ENCODE measurements at places on chromosomes 1 and 21.

- DNase-seq = no peak
- H3K27me3 ChIP-seq = peaks cover 2% of the 10 kb centered on the region
- no peak overlapping the region for H3K27ac ChIP-seq
These were observed 58.4 kb upstream of the EFHD2 start for GRCh38 chr1:15351310-15351709.

- no peak overlapping the region for H3K27ac ChIP-seq
- H3K27me3 ChIP-seq = peaks cover 11% of the 10 kb centered on the region
- H3K36me3 ChIP-seq = no peaks in the 10 kb centered on the region
- no peak for DNase-seq
- no peak overlapping the region for H3K4me3 ChIP-seq
These were observed 11.9 kb downstream of the COL16A1 start for GRCh38 chr1:31691951-31692350.

DNA sequence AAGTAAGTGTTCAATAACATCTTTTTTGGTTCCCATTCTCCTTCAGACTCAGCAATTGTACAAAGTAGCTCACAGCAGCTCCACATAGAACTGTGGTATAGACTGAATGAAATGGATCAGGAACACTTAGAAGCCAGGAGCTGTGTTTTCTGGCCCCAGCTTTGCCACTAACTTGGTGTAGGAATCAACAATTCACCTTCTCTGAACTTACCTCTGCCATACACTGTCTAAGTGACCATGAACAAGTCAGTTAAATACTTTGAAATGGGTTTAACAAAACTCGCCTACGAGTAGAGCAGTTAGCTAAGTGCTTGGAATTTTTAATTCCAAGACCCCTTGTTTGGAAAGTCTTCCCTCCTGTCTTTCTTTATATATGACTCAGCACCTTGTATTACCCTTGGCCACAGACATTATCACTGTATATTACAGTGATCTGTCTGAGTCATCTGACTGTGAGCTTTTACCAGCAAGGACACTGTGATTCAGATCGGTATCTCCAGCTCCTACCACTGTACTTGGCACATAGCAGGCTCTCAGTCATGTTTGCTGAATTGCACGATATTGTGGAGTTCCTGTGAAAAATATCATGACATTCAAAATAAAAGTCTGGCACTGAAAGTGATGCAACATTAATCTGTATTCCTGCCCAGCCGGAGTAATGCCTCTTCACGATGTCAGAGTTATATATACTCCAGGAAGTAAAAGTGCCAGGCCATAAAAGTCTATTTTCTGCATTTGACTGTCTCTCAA lies 101.7 kb upstream of the BEND5 start:
- H3K27ac ChIP-seq = no peak overlapping the region
- DNase-seq = no peak
- no peak overlapping the region for H3K4me3 ChIP-seq
- no peaks in the 10 kb centered on the region for H3K36me3 ChIP-seq
- H3K4me1 ChIP-seq = peaks cover 9% of the 10 kb centered on the region
- peaks cover 2% of the 10 kb centered on the region for H3K27me3 ChIP-seq

- H3K27me3 ChIP-seq = no peaks in the 10 kb centered on the region
- H3K27ac ChIP-seq = no peak overlapping the region
- H3K4me1 ChIP-seq = peaks cover 21% of the 10 kb centered on the region
- H3K36me3 ChIP-seq = no peaks in the 10 kb centered on the region
These were observed 39.6 kb downstream of the ASPM start for GRCh38 chr1:197106869-197107268.

- peaks cover 26% of the 10 kb centered on the region for H3K36me3 ChIP-seq
- no peak overlapping the region for H3K4me3 ChIP-seq
- H3K4me1 ChIP-seq = no peaks in the 10 kb centered on the region
- DNase-seq = no peak
These were observed 9.0 kb downstream of the LRRC47 start for GRCh38 chr1:3787349-3787715.

DNA sequence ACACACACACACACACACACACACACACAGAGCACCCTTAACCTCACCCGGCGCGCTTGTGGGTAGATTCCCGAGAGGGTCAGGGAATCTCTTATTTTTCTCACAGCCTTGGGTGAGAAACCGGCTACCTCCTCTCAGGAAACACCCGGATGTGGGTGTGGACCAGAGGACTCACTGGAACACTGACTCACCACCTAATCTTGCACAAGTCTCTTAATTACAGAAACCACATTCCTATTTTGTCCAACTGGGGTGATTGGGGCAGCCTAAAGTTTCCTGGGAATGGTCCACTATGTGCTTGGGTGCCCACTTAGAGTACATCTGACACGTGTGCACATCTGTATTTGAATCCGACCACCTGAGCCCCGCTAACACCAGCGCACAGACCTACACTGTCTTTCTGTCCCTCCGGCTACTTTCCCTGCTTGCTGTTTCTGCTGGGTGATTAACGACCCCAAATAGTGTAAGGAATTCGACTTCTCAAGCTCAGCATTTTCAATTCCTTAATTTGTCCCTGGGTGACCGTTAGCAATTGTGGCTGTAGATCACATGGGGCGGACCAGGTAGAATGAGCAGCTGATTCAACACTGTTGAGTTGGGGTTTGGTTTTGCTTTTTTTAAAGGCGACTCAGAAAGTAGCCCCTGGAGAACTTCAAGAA lies 14.0 kb upstream of the TBX15 start:
- H3K36me3 ChIP-seq = peaks cover 4% of the 10 kb centered on the region
- peaks cover 45% of the 10 kb centered on the region for H3K4me1 ChIP-seq
- no peak overlapping the region for H3K27ac ChIP-seq
- DNase-seq = no peak

- DNase-seq = no peak
- no peaks in the 10 kb centered on the region for H3K36me3 ChIP-seq
- peak overlapping the region; percentile 31 for H3K27ac ChIP-seq
- no peak overlapping the region for H3K4me3 ChIP-seq
- peaks cover 62% of the 10 kb centered on the region for H3K4me1 ChIP-seq
These were observed 272.6 kb upstream of the SGIP1 start for GRCh38 chr1:66261364-66261763.

DNA sequence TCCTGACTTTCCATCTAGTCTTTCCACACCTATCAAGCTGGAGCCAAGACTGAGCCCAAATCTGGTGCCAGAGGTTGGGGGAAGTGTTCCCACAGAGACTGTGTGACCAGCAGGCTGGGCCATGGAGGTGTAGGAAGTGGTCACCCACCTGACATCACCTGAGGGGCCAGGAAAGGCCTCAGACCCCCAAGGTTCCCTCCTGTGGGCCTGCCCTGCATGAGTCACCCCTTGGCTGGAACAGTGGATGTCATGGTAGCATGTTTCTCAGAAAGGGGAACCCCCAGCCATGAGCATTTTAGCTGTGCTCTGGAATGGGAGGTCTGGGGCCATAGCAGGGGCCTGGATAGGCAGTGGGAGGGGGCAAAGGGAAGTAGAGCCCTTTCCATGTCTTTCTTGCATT lies 5.7 kb upstream of the TNFRSF8 start:
- H3K4me1 ChIP-seq = no peaks in the 10 kb centered on the region
- no peaks in the 10 kb centered on the region for H3K36me3 ChIP-seq
- H3K4me3 ChIP-seq = no peak overlapping the region
- no peak for DNase-seq

DNA sequence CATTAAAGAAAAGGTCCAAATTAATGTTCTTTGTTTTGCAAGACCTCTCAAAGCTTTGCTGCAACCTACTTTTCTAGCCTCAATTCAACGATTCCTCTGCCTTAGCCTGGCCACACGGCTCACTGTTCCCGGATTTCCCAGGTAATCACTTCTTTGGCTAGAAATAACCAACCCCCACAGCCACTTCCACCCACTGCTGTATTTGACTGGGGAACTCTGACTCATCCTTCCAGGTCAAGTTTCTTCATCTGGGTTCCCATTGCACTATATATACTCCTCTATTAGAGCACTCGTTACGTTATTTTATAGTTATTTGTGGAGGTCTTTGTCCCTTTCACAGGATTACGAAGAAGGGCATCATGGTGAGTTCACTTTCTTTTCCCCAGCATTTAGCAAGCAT lies 185.9 kb downstream of the CACNA1E start:
- peaks cover 3% of the 10 kb centered on the region for H3K27me3 ChIP-seq
- no peak for DNase-seq
- H3K27ac ChIP-seq = no peak overlapping the region
- H3K4me1 ChIP-seq = peaks cover 4% of the 10 kb centered on the region
- H3K4me3 ChIP-seq = no peak overlapping the region
- H3K36me3 ChIP-seq = no peaks in the 10 kb centered on the region

- H3K4me3 ChIP-seq = no peak overlapping the region
- DNase-seq = no peak
- H3K27me3 ChIP-seq = no peaks in the 10 kb centered on the region
- H3K27ac ChIP-seq = no peak overlapping the region
These were observed 29.1 kb upstream of the PLA2G4A start for GRCh38 chr1:186799689-186800054.

DNA sequence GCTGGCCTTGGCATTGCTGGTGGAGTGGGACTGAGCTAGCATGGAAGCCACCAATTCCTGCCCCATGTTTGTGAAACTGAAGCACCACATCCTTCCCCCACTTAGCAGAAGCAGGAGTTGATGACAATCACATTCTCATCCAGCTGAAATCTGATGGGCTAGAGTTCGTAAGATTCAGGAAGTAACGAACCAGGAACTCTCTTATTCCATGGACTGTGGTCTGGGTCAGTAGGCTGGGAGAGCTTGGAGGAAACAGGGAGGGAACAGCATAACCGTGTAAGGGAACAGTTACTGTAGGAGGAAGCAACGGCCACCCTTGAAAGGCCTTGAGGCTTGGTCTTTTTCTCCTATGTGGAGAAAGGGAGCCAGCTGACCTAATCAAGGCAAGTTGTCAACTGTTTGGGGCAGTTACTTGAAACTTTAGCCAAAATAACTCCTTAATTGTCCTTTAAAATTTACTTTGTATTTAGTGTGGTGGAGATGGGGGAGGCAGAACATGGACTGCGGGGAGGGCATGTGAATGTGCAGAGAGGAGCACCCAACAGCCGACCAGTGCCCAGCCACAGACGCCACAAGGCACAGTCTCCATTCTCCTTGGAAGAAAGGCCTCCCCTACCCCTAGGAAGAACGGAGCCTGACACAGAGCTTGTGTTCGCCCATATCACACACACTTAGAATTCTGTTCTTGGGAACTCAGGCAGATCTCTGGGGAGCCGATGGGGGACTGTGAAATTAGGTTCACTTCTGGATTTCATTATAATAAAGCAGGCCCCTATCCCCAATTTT lies 2.0 kb upstream of the COQ8A start:
- H3K4me1 ChIP-seq = peaks cover 27% of the 10 kb centered on the region
- H3K27ac ChIP-seq = no peak overlapping the region
- no peak overlapping the region for H3K4me3 ChIP-seq
- no peak for DNase-seq
- H3K27me3 ChIP-seq = peaks cover 15% of the 10 kb centered on the region

DNA sequence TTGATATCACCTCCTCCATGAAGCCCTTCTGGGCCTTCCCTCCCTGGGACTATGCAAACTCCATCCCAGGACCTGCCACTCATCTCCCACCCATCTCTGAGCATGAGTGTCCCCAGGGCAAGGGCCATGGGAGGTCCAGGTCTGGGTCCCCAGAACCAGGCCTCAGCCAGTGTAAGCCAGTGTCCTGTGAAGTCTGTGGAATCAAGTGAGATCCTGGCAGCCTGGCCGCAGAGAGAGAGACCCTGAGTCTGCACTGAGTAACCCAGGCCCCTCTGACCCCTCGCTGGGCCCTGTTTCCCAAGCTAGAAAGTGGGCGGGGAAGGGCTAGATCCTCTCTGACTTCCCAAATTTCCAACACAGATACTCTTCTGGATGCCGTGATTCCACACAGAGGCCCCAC lies 132.7 kb downstream of the DMRTB1 start:
- H3K27me3 ChIP-seq = peaks cover 4% of the 10 kb centered on the region
- peaks cover 8% of the 10 kb centered on the region for H3K4me1 ChIP-seq
- no peak for DNase-seq

GRCh38 chr1:155649676-155650075 lies 38.9 kb downstream of the YY1AP1 start:
- no peak overlapping the region for H3K27ac ChIP-seq
- DNase-seq = no peak
- no peak overlapping the region for H3K4me3 ChIP-seq
- H3K4me1 ChIP-seq = no peaks in the 10 kb centered on the region

- no peak overlapping the region for H3K27ac ChIP-seq
- DNase-seq = no peak
- H3K36me3 ChIP-seq = peaks cover 3% of the 10 kb centered on the region
- H3K4me1 ChIP-seq = peaks cover 34% of the 10 kb centered on the region
- peak overlapping the region; percentile 42 for H3K4me3 ChIP-seq
These were observed 10.4 kb downstream of the SH3BGRL3 start for GRCh38 chr1:26290122-26290881.

DNA sequence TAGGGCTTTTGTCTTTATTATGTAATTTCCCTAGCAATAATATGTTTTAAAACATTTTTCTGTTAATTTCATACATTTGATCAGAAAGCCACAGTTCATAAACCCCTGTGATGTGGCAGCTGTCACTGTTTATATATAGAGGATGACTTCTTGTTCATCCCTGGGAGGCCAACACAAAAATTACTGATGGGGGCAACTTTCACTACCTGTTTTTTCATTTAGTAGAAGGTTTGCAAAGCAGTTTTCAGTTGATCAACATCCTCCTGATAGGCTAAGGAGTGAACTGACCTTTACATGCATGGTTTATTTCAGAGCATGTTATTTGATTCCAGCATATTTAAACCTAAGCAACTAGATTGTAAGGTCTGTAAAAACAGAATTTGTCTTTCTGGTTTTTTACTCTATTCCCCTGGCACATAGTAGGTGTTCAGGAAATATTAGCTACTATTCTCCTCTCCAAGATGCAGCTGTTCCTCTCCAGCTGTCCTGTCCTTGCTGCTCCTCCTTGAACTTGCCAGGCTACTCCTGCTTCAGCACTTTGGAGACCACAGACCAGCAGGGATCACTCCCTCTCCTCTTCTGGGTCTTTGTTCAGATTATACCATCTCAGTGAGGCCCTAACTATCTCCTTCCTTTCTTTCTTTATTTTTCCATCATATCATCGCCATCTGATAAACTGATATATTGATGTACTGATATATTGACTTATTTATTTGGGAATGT lies 54.7 kb downstream of the ROR1 start:
- no peak for DNase-seq
- no peaks in the 10 kb centered on the region for H3K27me3 ChIP-seq
- no peak overlapping the region for H3K27ac ChIP-seq
